Naive B cell (primary cell): ENCODE measurements at places on chromosomes 7 and 10.

GRCh38 chr10:5895804-5896203 is 5.8 kb downstream of the FBH1 start:
- DNase-seq = no peak

DNA sequence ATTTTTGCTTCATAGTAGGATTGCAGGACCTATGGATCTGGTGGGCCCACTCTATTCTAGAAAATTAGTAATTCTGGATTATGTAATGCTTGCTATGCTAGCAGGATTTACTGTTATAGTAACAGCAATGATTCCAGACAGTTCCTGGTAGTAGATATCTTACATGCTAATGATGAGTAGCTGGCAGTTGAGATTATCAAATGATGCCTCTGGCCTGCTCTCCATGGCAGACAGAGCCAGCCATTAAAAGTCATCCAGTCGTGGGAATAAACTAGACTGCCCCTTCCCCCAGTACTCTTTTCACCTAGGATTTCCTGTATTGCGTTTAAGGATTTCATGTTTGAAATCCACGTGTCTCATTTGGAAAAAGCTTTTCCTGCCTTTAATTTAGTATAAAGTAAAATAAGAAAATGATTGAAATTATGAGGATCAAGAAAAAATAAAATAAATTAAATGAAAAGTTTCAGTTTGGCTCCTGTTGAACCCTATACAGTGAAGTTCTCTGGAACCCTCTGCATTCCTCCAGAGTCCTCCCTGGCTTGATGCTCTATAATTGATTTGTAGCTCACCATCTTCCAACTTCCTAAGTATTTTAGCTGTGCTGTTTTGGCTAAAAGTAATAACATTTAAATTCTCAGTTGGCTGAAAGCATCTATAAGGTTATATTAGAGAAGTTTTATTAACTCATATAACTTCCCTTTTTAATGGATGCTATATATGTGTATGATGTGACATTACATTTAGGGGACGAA is 14.6 kb downstream of the UMAD1 start:
- DNase-seq = no peak

DNA sequence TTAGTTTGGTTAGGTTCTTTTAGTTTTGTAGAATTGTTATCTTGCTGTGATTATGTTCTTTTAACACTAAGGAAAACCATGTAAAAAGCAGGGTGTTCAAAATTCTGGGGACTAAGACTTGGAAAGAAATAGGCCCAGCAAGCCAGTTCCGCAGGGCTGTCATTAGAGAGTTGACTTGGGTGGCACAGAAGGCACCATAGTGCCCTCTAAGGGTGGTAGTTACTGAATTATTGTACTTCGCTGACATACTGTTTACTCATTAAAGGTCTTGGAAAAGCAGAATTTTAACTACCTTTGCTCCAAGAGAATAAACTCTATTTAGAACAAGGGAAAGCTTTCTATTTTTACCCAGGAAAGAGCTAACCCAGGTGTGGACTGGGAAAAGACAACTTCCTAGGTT is 86.5 kb downstream of the OTUD1 start:
- DNase-seq = peak; percentile 29

GRCh38 chr10:34775044-34775637 is 40.0 kb downstream of the PARD3 start:
- no peak for DNase-seq

DNA sequence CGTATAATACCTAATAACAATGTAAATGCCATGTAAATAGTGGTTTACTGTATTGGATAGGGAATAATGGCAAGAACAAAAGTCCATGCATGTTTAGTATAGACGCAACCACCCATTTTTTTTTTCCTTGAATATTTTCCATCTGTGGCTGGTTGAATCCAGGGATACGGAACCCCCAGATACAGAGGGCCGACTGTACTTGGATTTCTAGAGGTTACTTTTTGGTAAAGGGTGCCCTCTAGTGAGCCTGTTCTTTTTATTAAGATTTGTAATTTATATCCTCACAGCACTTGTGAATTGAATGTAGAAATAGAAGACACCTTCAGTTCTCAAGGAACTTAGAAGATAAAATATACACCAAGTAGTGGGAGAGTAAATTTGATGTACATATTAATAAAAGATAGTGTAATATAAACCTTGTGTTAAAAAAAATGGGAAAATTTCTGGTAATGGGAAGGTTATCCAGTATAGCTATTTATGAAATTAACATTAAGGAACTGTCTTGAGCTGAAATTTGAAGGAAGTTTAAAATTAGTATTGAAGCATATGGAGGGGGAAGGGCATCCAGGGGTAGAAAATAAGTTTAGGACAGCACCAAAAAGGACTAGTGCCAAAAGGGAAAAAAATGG is 32.0 kb downstream of the EXOC6 start:
- peak; percentile 43 for DNase-seq

GRCh38 chr7:77542409-77542808 is 5.3 kb downstream of the PTPN12 start:
- DNase-seq = no peak

- no peak for DNase-seq
Observed at GRCh38 chr7:37394158-37394557, 54.5 kb downstream of the ELMO1 start.

GRCh38 chr10:50506861-50507573 is 116.7 kb downstream of the SGMS1 start:
- no peak for DNase-seq

- no peak for DNase-seq
Observed at GRCh38 chr10:118723466-118723865, 31.3 kb downstream of the CACUL1 start.

- no peak for DNase-seq
Observed at GRCh38 chr10:111933937-111934336, 249.6 kb downstream of the GPAM start.

DNA sequence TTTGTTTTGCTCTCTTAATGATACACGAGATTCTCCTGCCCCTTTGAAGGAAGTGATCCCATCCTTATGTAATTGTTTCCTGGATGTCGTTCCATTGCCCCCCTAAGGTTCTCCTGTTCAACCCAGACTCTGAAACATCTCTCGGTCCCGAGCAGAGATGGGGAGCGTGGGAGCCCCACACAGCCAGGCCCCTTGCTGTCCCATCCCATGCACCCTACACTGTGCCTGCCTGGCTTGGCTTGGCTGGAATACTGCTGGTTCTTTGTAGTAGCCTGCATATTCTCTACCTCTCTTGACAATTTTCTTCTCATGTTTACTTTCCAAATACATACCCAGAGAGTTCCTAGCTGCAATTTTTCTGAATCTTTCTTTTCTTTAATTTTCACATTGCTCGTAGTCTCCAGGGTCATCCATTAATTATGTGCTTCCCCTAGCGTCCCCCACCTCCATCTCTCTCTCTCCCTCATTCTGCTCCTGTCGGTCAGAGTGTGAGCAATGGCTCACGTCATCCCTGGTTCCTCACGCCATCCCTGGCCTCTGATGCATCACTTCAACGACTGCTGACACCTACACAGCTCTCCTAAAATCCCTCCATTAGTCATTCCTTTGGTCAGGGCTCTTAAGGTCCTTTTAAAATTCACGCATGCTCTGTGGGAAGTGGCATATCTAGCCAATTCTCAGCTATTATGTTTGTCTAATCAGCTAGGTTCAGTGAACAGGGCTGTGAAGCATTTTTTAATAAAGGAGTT is 32.5 kb upstream of the GPR158 start:
- no peak for DNase-seq

GRCh38 chr7:36119005-36119706 is 33.9 kb upstream of the EEPD1 start:
- no peak for DNase-seq

- no peak for DNase-seq
Observed at GRCh38 chr7:64881461-64882287, 21.4 kb upstream of the ZNF273 start.

DNA sequence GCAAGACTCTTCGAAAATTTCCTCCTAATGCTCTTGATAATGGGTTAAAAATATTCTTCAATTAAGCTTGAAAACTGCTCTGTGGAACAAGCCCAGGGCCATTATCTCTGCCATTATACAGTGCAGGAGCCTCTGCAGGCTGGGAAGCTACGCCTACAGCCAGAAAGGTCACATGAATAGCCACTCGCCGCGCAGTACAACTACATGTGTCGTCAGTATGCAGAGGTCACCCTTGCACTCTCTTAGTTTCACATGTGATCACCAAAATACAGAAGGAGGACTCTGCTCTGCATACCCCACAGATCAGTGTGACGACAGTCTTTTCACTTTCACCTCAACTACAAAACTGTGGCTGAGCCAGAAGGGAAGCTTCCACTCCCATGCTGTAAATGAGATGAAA is 141.8 kb upstream of the C1QL3 start:
- no peak for DNase-seq

DNA sequence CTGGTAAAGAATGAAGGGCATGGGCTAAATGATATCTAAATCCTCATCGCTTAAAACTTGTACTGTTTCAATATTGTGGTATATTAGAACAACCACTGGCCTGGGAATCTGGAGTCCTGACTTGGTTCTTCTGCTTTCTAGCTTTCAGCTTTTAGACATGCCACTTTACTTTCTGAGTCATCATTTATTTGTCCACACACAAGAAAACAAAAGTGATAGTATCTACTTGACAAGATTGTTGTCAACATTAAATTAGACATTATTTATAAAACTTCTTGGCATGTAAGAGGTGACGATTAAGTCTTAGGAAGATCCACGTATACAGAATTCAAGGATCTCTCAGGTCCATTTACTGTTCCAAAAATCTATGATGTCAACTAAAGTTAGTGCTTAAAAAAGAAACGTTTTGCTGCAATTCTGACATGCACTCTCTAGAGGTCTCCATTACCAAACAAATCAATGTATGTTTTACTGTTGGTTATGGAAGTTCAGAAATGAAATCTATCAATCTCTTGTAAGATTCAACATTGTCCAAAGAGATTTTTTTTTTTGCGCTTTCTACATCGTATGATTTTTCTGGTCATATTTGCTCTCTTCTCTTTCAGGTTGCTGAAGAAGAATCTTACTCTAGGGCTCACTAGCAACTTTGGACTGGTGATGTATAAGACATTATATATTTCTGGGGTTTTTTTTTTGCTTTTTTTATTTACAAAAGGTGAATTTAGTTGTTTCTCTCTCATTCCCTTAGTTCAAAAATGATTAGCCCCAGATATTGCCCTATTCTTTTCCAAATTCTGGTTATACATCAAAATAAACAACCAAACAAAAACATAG is 53.6 kb upstream of the DYNC1I1 start:
- DNase-seq = no peak

GRCh38 chr10:87916515-87916914 is 53.1 kb downstream of the PTEN start:
- no peak for DNase-seq

GRCh38 chr10:94287336-94287735 is 75.4 kb downstream of the NOC3L start:
- no peak for DNase-seq

GRCh38 chr10:22133749-22134624 is 83.8 kb downstream of the EBLN1 start:
- DNase-seq = peak; percentile 26

DNA sequence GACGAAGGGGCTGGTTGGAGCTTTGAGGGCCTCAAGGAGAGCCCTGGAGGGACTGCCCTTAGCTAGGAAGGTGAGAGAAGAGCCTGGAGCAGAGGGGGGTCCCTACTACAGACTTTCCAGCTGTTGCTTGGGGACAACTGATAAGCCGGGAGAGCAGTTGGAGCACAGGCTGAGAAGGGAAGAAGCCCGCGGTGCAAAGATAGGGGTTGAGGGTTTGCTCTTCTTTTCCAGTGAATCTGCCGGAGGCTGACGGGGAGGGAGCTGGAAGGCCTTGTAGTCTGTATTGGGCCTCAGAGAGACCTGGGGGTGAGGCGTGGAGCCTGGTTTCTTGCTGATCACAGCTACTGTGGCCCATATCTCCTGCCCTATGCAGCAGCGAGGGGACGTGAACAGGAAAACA is 23.7 kb downstream of the CYP26A1 start:
- no peak for DNase-seq

- no peak for DNase-seq
Observed at GRCh38 chr10:21423850-21424249, 101.6 kb downstream of the SKIDA1 start.

DNA sequence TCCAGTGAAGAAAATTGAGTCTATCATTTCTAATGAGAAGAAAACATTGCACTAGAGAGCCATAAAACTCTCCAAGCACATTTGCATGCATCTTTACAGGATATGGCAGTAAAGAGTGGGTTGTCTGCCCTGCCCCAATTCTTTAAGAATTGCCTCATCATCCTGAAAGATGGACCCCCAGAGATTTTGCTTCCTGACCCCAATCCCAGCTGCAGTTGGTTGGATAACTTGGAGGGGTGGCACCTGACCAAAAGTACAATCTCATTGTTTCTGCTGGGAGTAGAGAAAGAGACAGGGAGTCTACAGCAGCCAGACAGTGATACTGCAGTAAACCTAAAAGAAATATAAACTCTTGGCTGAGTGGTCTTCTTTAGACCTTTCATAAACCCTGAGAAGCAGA is 49.1 kb upstream of the ADCY1 start:
- no peak for DNase-seq

DNA sequence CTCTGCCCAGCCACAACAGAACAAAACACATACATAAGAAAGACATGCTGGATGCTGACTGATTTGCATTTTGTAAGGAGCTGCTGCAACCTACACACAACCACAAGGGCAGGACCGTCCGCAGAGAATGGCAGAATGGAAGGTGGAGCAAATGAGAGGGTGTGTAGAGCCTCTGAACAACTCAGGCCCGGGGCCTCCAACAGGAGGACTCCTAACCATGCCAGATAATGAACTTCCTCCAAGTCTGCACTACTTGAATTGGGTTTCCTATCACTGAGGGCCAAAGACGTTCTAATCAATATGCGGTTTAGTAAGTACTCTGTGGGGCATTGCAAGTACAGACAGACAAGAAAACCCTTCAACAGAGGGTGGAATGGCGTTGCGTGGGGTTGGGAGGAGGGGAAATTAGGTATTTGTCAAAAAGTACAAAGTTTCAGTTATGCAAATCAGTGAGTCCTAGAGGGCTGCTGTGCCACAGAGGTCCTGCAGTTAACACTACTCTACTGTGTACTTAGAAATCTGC is 14.6 kb downstream of the VOPP1 start:
- peak; percentile 31 for DNase-seq

DNA sequence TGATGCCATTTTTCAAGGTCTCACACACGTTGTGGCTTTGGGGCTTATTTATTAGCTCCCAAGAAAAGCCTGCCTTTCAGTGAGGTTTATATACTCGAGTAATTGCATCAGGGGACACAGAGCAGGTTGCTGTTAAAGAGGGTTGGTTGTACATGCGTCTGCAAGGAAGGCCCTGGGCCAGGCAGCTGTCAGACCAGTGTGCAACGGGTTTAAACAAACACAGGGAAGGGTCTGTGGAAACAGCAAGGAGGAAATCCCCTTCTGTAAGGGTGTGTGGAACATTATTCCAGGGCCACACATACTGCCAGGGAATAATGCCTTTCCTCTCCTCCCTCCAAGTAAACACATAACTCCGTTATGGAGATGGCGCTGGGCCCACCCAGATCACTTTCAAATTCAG is 1.7 kb upstream of the CHST15 start:
- no peak for DNase-seq

DNA sequence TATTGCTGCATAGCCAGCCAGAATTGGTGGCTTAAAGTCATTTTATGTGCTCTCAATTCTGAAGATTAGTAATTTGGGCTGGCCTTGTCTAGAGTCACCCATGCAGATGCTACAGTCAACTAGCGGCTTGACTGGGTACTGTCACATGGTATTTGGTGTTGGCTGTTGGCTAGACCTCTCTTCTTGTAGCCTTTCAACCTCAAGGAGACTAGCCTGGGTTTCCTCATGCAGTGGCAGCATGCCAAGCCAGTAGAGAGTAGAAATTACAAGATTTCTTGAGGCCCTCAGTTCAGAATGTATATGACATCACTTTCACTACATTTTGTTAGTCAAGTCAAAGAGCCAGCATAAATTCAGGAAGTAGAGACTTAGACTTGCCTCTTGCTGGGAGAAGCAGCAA is 3.7 kb upstream of the ZNF800 start:
- no peak for DNase-seq

- DNase-seq = no peak
Observed at GRCh38 chr7:113431406-113431805, 313.1 kb upstream of the SMIM30 start.
